Thymus (tissue), 14 donors: ENCODE measurements at places on chromosomes 1 and 21. TPM values are rescaled to one million over a fixed set of nuclear protein-coding genes. Genes with fewer than 3 reads are reported as not detected.

IVL gene
- 16.6 TPM for polyA plus RNA-seq

SELENOF gene
- 183 TPM for polyA plus RNA-seq

CD101 gene
- 3.4 TPM for polyA plus RNA-seq

OLFM3 gene
- 0.07 TPM for polyA plus RNA-seq

S100A3 gene
- 2.6 TPM for polyA plus RNA-seq

BRDT gene
- 0.18 TPM for polyA plus RNA-seq

ASCL5 gene
- 0.14 TPM for polyA plus RNA-seq

TRABD2B gene
- polyA plus RNA-seq = 0.75 TPM

MYOG gene
- 4.7 TPM for polyA plus RNA-seq

TNFRSF25 gene
- 51.6 TPM for polyA plus RNA-seq

LEFTY1 gene
- polyA plus RNA-seq = 1.2 TPM

SYPL2 gene
- polyA plus RNA-seq = 0.34 TPM

ZMYND12 gene
- polyA plus RNA-seq = 3.2 TPM

FCRL4 gene
- polyA plus RNA-seq = 0.48 TPM

TMEM234 gene
- 15.4 TPM for polyA plus RNA-seq

PRAMEF7 gene
- polyA plus RNA-seq = 0.23 TPM

MIXL1 gene
- 0.30 TPM for polyA plus RNA-seq

CLDN17 gene
- polyA plus RNA-seq = 0.41 TPM

GUCA2B gene
- 0.84 TPM for polyA plus RNA-seq

SH3BGR gene
- 9.8 TPM for polyA plus RNA-seq

SERPINC1 gene
- polyA plus RNA-seq = 0.43 TPM

RNU1-1 gene
- not detected for polyA plus RNA-seq

TRIM45 gene
- polyA plus RNA-seq = 2.7 TPM

FMO4 gene
- polyA plus RNA-seq = 6.9 TPM

PPCS gene
- polyA plus RNA-seq = 125 TPM

SLC1A7 gene
- 0.07 TPM for polyA plus RNA-seq

UBIAD1 gene
- 9.8 TPM for polyA plus RNA-seq

CD53 gene
- polyA plus RNA-seq = 262 TPM

PTPRU gene
- 6.3 TPM for polyA plus RNA-seq

PKLR gene
- polyA plus RNA-seq = 0.05 TPM

LENEP gene
- polyA plus RNA-seq = 0.16 TPM

UTS2 gene
- polyA plus RNA-seq = 6.6 TPM

MEX3A gene
- 0.55 TPM for polyA plus RNA-seq

PTPN14 gene
- 4.3 TPM for polyA plus RNA-seq

OR6K3 gene
- polyA plus RNA-seq = not detected

GMEB1 gene
- polyA plus RNA-seq = 6.5 TPM

SLC6A9 gene
- polyA plus RNA-seq = 0.82 TPM

ACTL8 gene
- 0.71 TPM for polyA plus RNA-seq

PLA2G2F gene
- 7.2 TPM for polyA plus RNA-seq

HSD3B1 gene
- 0.39 TPM for polyA plus RNA-seq

AMY1A gene
- polyA plus RNA-seq = 1.9 TPM

KCNC4 gene
- polyA plus RNA-seq = 4.0 TPM

S100A4 gene
- 305 TPM for polyA plus RNA-seq

SPRR5 gene
- polyA plus RNA-seq = 0.37 TPM

BRINP3 gene
- polyA plus RNA-seq = 0.02 TPM

HES3 gene
- polyA plus RNA-seq = not detected

NTNG1 gene
- 1.6 TPM for polyA plus RNA-seq

TBX19 gene
- polyA plus RNA-seq = 2.1 TPM

CITED4 gene
- 6.8 TPM for polyA plus RNA-seq

KIF2C gene
- polyA plus RNA-seq = 6.2 TPM

RGS8 gene
- polyA plus RNA-seq = 0.11 TPM

PDXK gene
- 59.0 TPM for polyA plus RNA-seq

TLR5 gene
- polyA plus RNA-seq = 3.4 TPM

IGSF21 gene
- 2.1 TPM for polyA plus RNA-seq

PTPN22 gene
- 35.2 TPM for polyA plus RNA-seq

NTRK1 gene
- polyA plus RNA-seq = 3.1 TPM

SLC25A34 gene
- polyA plus RNA-seq = 2.4 TPM

RCC1 gene
- 19.4 TPM for polyA plus RNA-seq

RHD gene
- 0.09 TPM for polyA plus RNA-seq

BTBD8 gene
- polyA plus RNA-seq = 3.3 TPM
